ENCODE measurements at places on chromosomes 5 and 9.

DNA sequence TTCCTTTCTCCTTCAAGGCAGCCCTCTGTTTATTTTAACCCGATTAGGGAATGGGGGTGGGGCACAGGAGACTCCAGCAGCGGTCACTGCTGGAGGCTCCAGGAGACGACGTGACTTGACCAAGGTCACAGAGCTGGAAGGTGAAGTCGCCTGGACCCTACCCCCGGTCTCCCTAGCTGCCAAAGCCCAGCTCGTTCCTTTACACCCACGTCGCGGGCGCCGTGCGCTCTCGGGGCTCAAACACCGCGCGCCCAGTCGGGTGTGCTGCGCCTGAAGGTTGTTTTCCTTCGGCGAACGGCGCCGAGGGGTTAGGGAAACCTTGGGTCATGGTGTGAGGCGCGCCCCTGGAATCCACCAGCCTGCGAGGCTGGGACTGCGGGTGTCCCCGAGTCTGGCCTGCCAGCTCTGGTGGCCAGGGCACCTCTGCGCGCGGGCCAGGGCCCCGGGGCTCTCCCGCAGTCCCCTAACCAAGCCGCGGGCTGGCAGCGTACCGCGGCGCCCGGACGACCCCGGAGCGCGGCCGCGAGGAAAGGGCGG lies 747 bp upstream of the UNC5A start:
- DNase-seq: no peak

GRCh38 chr9:16705111-16705604 lies 165.3 kb downstream of the BNC2 start:
- DNase-seq: peak; percentile 89

GRCh38 chr5:90408571-90409317 lies 812 bp downstream of the CETN3 start:
- DNase-seq: no peak

DNA sequence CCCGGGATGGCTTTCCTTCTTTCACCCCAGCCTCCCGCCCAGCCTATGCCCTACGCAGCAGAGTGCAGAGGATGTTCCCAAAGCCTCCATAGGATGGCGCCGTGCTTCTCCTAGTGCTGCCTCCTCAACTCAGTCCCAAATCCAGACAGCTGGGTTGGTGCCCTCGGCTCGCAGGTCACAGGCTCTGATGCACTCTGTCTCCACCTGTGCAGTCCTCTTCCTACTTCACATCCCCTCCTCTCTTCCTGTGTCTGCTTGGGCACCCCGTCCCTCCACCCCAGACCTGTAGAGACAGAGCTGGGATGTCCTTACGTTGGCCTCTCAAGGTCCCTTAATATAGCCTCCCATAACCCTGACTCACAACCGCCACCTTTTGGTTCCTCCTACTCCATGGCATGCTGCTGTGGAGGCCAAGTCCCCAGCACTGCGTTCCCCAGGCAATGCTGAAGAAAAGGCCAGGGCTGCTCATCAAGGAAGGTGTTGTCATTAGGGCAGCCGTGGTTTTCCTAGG lies 314.4 kb downstream of the GADD45G start:
- DNase-seq: no peak

- DNase-seq: no peak
Observed at GRCh38 chr9:81394881-81395675, 294.3 kb downstream of the TLE1 start.

- peak; percentile 18 for DNase-seq
Observed at GRCh38 chr9:100587375-100587774, 9.5 kb downstream of the CAVIN4 start.

- peak; percentile 48 for DNase-seq
Observed at GRCh38 chr5:131671409-131671808, 36.4 kb upstream of the RAPGEF6 start.

DNA sequence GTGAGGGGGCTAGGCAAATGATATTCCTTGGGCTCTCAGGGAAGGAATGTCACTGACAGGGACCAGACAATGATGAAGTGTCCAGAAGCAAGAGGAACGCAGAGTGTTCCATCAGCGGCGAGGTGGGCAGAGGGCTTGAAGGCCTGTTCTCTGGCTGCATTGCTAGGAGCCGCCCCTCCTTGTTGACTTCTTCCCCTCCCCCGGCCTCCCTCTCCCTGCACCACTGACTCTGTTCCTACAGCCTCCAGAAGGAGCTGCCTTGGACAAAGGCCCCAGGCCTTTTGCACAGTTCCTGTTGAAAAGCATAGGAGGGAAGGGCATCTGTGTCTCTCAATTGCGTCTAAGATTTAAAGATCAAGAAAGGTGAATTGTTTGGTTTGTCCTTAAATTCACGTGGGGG lies 12.4 kb downstream of the TLX3 start:
- no peak for DNase-seq

GRCh38 chr9:108467653-108468324 lies 388.0 kb downstream of the ACTL7B start:
- no peak for DNase-seq

- no peak for DNase-seq
Observed at GRCh38 chr9:98773721-98774120, 22.6 kb downstream of the ANKS6 start.

DNA sequence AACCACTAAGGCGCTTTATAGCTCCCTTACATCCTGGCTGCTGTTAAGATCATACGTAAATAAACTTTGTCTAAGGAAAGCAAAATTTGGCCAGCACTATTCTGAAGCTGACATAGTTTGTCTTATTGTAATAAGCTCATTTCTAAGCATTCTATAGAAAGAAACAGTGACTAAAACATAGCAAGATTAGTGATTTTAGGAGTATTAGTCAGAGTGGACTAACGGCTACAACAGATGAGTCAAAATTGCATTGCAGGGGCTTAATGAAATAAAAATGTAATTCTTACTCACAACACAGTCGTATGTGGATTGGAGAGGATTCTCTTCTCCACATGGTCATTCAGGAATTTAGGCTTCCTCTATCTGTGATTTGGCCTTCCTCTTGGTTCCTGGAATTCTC lies 347.6 kb downstream of the GADD45G start:
- peak; percentile 12 for DNase-seq

DNA sequence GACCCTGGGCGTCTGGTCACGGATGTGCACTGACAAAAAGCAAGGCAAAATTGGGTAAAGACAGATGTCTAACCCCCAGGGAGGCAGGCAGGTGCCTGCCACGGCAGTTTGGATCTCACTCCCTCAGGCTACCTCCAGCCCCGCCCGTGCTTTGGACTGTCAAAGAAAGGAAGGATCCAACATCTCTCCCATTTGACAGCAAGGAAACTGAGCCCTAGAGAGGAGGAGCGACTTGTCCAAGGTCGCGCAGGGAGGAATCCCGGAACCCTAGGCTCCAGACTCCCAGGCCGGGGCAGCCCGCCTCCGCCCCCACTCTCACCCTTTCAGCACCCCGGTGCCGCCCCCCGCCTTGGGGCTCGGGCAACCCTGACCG lies 376 bp downstream of the GOLGA1 start:
- DNase-seq: no peak

GRCh38 chr5:151902215-151902614 lies 22.4 kb downstream of the GLRA1 start:
- no peak for DNase-seq

DNA sequence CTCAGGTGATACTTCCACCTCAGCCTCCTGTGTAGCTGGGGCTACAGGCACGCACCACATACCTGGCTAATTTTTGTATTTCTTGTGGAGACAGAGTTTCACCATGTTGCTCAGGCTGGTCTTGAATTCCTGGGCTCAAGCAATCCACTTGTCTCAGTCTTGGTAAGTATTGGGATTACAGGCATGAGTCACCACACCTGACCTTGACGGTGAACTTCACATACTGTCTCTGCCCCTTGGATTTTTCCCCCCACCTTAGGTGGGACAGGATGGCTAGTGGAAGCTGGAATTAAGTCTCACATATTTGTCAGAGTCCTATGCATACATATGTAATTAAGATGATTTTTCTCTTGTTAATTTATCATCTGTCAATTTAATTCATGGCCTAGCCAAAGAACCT lies 20.9 kb upstream of the RFK start:
- DNase-seq: peak; percentile 82

DNA sequence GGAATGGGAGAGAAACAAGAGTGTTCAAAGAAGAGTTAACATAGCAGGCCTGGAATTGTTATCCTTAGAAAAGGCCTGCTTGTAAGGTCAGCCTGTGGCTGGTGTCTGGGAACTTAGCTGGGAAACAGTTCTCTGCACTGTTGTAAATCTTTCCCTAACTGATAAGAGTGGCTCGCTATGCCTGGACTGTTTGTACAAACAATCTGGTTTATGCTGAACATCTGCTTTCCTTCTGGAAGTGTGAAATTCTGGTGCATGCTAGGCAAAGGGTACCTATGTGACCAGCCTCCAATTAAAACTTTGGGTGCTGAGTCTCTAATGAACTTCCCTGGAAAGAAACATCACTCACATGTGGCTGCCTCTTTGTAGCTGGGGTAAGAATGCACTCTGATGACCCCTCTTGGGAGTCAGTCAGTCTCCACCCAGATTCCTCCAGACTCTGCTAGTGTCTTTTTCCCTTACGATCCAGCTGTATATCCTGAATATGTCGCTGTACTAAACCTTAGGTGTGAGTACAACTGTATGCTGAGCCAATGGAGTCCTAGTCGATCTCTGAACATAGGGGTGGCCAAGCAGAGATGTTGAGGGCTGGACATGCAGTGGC lies 16.5 kb downstream of the SPARC start:
- peak; percentile 55 for DNase-seq

DNA sequence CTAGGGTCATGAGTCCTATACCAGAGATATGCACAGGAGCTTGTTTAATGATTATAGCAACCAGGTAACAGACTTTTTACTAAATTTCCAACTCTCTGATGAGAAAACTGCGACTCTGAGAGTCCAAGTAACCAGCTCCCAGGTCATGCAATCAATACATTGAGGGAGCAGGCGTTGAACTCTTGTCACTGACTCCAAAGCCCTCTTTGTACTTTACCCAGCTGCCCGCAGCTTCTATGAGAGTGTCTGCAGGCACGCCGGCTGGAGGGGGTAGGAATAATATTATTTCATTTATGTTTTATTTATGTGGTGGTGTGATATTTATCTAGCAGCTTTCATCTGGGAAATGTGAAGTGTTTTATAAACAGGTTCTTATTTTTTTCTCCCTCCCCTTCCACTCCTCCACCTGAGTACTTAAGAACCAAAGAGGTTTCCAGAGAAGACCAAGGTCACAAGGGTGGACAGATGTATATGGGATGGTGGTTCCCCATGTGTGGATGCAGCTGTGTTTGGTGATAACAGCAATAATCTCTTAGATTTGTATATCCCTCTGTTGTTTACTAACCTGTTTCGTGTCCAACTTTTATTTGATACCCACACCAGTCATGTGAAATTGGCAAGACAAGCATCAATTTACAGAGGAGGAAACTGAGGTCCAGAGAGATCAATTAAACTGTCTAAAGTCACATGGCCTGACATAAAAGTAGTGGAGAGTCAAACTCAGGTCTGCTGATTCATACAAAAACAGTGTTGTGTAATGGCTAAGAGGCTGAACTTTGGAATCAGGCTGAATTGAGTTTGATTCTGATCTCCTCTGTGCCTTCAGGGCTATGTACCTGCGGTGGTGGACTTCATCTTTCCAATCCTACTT lies 140.2 kb upstream of the TRIM32 start:
- DNase-seq: peak; percentile 66

DNA sequence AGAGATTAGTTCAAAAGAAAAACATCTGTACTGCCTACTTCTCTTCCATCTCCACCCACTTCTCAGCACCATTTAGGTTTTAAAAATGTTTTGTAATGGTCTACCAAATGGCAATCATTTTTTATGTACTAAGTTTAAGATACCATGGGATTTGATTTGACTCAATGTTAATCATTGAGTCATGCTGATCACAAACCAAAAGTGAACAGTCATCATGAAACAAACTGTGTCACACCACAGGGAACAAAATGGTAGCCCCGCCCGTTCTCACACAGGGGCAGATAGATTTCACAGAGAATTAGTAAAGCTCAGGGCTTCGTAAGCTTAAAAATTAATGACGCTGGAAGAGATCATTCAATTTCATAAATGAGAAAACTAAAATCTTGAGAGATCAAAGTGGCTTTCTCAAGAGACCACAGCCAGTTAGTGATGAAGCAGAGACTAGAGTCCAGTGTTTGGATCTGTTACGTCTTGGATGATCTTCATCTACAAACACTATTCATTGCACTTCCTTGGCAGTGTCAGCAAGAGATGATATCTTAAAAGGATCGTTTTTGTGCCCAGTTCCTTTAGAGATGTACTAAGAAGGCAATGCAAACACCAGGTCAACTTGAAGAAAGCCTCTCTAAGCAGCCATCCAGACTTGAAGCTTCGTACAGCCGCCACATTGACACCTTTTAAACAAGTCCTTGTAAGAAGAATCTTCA lies 33.9 kb upstream of the TRIO start:
- peak; percentile 47 for DNase-seq

GRCh38 chr9:71541436-71541835 lies 226.9 kb downstream of the CEMIP2 start:
- no peak for DNase-seq

DNA sequence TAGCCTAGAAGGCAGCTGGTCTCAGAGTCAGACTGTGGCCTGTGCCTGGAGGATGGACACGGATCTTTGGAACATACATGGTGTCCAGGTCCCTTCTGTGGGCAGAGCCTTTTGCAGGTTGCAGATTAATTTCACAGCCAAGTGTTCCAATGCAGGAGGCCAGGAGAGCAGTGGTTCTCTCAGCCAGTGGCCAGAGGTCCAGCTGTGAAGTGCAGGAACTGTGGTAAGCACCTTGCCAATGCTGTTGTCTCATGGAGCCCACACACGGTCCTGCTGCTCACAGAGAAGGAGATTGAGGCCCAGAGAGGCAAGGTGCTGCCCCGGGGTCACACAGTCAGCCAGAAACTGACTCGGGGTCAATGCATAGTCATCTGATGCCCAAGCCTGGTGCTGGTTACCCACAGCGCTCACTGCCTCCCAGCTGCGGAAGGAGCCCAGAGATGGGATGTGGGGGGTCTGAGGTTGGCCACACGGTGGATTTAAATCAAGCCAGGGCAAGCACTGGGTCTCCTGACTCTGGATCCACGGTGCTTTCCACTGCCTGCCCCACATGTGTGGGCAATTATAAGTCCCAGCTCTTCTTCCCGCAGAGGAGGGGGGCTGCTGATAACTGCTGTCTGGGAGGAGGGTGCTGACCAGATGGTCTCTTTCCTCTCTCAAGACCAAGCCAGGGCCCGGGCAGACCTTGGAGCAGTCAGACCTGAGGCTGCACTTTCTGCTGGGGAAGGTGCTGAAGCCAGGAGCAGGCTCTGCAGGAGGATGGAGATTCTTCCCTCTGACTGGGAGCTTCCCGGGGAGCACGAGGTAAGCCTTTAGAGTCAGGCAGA lies 2.8 kb downstream of the PDGFRB start:
- DNase-seq: peak; percentile 59

GRCh38 chr9:94668928-94669729 lies 29.8 kb upstream of the FBP1 start:
- DNase-seq: peak; percentile 80

DNA sequence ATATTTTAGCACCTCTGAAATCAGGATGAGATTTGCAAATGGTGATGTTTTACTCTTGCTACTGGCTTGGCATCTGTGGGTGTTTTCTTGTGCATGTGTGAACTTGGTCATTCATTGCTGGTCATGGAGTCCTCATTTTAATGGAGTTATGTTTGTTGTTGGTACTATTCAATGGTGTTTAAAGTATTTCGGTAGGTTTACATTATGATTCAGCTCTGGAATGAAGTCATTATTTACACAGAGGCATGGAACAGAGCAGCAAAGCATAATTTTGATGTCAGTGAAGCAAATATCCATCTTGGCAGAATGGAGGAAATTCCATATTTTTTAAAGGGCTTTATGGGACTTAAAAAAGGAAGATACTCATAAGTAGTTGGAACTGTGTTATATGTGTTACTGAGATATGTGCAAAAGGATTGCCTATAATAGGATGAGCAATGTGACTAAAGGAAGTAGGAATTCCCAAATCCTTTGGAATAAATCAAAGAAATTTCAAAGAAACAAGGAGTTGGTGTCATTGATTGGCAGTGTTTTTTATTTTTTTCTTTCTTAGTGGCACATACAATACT lies 147.4 kb downstream of the ACTBL2 start:
- peak; percentile 85 for DNase-seq

- peak; percentile 43 for DNase-seq
Observed at GRCh38 chr9:130235558-130236435, 29.8 kb upstream of the HMCN2 start.
